Activated gamma-delta T cell treated with anti-CD3 and anti-CD28 coated beads, Interleukin-2, amount 50 U/mL, for 16 hours (primary cell): ENCODE measurements at places on chromosomes 6 and 20.

DNA sequence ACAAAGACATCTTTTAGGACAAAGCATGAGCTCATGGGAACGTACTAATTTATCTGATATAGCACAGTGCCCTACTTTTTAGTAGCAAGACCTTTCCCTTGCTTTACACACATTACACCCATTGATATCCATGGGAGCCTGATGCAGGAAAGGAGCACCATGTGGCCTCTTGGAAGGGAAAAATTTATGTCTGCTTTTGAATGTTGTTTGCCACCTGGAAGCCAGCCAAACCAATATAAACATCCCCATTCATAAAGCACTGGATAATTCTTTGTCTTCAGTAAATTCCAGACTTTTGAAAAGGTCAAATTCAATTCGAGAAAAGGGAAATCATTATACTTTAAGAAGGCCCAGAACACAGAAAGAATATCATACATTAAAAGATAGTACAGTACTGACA is 152.3 kb upstream of the BEND6 start:
- DNase-seq = no peak

GRCh38 chr20:4942331-4942730 is 59.0 kb downstream of the SLC23A2 start:
- DNase-seq = no peak

DNA sequence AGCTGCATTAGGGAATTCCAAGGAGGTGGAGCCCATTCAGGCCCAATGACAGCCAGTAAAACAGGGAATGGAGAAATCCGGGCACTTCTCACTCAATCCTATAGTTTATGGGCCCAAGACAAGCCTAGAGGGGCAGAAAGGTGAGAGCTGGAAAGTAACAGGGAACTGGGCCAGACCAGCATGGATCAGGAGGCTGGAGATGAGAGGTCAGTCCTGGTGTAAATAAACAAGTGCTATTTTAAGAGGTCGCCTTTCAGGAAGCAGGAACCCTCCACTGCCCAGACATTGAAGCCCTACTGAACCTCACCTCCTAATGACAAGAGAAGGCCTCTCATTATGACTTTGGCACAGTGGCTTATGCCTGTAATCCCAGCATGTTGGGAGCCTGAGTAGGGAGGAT is 57.2 kb upstream of the TGM3 start:
- no peak for DNase-seq

DNA sequence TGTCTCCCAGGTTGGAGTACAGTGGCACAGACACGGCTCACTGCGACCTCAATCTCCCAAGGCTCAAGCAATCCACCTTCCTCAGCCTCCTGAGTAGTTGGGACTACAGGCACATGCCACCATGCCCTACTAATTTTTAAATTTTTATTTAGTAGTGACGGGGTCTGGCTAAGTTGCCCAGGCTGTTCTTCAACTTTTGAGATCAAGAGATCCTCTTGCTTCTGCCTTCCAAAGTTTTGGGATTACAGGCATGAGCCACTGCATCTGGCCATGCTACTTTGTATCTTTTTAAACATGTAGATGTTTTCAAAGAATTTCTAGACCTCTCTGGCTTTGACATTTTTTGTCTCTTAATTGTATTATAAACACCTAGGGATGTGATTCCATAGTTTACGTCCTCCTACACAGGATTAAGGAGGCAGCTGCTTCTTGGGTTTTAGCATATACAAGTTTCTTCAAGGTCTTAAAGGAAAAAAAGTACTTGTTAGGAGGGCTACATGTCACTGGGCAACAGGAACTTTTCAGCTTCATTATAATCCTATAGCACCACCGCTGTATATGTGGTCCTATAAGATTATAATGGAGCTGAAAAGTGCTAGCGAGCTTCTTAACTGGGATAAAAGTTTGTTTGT is 1.3 kb downstream of the ADAT2 start:
- DNase-seq = no peak

DNA sequence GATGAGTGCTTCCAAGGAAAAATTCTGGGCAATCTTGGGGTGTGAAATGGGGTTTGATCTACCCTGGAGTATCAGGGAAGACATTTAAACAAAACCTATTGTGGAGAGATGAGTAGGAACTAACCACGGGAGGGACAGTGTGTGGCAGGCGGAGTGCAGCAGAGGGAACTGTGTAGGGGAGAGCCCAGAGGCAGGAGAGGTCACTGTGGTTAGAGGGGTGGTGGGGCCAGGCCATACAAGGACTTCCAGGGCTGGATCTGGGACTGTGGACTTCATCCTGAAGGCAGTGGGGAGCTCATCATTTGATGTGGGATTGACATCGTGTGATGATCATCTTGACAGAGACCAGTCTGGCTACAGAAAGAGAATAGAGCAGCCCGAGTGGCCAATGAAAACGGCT is 89.0 kb downstream of the TOX2 start:
- DNase-seq = no peak
